Motor neuron (in vitro differentiated cells): ENCODE measurements at places on chromosomes 11 and 22.
A peak's percentile ranks its signal among the peaks of the same experiment; 100 is the strongest.

- ATAC-seq: no peak
Observed at GRCh38 chr11:31711137-31711536, 100.0 kb downstream of the PAX6 start.

DNA sequence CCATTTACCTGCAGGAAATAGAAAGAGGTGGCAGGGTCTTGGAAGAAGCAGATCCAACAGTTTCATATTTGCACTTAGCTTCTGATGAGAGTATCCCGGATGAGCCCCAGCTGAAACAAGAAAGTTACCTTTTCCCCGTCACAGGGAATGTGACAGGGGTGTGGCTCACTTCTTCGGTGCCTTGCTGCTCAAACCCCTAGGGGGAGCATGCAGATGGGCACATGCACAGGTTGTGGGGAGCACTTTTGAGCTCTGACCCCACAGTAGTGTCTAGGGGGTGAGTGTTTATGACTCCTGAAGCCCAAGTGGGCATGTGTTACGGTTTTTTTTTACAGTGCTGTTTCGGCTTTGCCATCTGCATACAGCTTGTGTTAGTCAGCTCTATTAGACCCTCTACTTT lies 1221.0 kb downstream of the JRKL start:
- ATAC-seq: no peak

- no peak for ATAC-seq
Observed at GRCh38 chr11:10038521-10039302, 255.3 kb downstream of the SBF2 start.

DNA sequence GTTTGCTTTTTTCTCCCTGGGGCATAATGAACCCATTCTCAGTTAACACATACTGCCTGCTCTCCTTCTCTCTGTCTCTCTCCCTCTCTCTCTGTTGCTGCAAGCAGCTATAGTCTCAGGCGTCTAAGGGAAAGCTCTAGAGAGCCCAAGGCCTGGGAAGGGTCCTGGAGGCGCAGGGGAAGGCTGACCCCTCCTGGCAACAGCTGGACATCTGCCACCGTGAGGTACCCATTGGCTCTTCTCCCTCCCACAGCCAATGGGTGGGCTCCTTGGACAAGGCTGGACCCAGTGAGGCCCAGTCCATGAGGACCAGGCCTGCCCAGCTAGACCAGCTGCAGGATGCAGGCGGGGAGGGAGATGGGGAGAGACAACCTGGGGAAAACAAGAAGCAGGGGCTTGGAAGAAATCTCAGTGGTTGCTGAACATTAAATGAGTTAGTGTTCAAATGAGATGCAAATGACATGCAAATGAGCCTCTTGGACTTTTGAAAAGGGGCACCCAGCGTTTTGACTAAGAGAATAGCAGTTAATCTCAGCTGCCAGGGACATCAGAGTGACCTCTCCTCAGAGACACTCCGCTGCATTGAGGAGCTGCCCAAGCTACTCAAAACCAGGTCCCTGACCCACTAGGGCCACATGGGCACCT lies 349.7 kb downstream of the BUD13 start:
- peak; percentile 29 for ATAC-seq

- peak; percentile 31 for ATAC-seq
Observed at GRCh38 chr22:33882991-33883390, 37.3 kb downstream of the LARGE1 start.

- ATAC-seq: no peak
Observed at GRCh38 chr11:65992056-65992455, 9.9 kb downstream of the EIF1AD start.

DNA sequence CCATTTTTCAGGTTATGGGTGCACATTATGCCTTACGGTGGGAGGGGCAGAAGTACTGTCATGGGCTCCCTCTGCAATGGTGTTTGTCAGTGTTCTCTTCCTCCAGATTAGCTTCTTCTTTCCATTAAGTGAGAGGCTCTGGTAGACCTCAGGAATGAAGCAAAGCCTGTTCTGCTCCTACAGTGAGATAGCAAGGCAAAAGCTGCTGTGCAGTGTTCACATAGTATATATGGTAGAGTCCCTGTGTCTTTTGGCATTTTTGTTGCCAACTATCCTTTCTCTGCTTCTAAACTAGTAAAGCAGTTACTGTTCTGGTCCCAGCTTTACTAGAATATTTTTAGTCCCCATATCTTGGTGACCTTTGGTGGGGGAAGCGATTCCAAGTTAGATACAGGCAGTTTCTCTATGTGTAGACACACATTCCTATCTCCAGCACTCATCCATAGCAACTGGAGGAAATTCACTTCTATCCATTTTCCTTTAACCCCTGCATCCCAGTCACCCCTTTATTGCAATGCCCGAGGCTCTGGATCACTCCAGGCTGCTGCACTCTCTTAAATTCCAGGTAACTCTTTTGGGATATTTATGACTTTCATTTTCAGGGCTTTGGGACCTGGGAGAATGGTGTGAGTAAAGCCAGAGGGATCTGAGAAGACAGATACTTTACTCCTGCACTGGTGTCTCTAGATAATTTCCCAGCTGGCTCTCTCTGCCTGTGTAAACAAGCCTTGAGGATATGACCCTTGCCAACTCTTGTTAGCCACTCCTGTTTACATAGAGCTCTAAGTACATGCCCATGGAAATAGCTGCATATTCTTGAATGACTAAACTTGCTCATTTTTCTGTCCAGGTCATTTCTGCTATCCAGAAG lies 3.9 kb upstream of the TRIM34 start:
- no peak for ATAC-seq

DNA sequence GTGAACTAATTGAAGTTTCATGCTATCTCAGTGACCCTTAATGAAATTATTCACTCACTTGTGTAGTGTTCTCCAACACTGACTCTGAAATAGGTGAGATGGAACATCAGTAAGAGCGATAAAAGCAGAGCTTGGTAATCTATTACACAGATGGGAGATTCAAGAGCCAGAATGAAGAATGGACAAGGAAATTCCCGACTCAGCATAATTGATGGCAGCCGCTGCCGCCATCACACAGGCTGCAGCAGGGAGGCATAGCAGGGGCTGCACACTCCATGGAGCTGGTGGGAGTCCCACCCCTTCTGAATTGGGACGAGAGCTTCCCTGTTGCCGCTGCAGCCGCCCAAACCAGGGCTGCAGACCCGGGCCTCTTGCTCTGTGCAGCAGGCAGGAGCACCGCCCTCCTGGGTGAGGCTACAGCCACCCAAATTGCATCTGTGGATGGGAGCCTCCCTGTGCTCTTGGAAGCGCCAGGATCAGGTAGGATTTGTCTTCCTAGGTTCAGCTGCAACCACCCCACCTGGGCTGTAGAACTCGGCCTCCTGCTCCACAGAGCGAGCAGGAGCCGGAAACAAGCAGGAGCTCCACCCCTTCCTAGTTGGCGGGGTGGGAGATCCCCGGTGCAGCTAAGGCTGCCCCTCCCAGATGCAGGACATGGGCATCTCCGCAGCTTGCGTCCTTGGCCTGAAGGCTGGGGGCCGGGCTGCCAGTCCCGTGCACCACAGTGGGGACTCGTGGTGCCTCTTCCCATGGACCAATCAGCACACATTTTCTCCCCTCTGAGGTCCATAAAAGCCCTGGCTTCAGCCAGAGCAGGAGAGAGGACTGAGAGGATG lies 535.1 kb upstream of the LUZP2 start:
- ATAC-seq: no peak

- no peak for ATAC-seq
Observed at GRCh38 chr11:34356130-34356529, 1.7 kb downstream of the ABTB2 start.

DNA sequence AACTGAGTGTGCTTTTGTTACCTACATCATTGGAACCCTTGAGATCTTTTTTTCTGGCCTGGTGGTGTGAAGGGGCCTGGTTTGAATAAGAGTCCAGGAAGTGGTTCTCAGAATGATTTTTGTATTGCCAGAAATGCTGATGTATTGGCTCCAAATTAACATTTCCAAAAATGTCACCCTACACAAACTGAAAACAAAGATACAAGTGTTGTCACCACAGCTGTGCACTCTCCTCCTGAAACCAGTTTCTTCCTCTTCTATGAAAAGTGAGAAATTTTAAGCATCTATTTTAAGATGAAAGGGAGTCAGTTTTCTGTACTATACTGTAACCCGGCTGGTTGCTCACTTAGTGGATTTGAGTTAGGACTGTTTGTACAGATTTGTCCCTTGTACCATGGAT lies 218.8 kb downstream of the PGR start:
- ATAC-seq: peak; percentile 40

GRCh38 chr11:76669901-76670484 lies 554 bp downstream of the LRRC32 start:
- ATAC-seq: peak; percentile 62

DNA sequence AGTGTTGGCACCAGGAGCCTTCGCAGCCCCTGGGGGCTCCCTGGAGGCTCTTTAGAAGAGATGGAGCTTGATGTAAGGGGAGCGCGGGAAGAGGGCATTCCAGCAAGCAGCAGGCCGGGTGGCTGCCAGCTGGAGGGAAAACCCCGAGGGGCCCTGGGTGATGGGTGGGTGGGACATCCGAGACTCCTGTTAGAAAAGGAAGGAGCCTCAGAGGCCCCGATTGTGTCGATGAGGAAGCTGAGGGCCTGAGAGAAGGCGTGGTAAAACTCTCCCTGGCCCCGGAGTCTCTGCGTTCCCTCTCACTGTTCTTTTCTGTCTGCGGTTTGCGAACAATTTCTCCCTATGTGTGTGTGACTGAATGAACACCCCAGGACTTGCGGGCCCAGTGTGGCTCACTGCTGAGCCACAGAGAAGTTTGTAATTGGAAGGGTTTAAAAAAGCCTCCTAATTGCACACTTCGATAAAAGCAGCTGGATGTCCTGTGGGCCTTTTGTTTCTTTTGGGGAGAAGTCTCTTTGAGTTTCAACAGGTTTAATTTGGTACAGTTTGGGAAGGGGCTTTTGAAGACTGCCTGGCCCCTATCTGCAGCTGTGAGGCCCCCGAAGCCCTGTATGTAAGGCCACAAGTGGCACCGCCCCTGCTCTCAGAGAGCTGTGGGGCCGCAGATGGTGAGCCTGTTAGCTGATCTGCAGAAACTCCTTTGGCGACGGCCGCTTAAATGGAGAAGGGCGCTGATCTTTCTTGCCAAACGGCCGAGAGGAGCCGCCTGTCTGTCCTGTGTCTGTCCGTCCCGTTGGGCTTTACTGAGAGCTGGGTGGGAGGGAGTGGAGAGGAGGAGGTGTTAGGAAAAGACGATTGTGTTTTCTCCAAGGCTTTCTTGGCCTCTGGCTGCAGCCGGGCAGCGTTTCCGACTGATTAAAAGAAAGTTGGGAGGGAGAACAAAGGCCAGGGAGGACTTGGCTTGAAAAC lies 2.0 kb downstream of the FBLN1 start:
- peak; percentile 40 for ATAC-seq
